ENCODE measurements at places on chromosomes 12 and 14.

- no peak for DNase-seq
Observed at GRCh38 chr14:100738704-100739131, 12.0 kb downstream of the DLK1 start.

- DNase-seq = no peak
Observed at GRCh38 chr12:91810531-91811451, 334.9 kb downstream of the BTG1 start.

DNA sequence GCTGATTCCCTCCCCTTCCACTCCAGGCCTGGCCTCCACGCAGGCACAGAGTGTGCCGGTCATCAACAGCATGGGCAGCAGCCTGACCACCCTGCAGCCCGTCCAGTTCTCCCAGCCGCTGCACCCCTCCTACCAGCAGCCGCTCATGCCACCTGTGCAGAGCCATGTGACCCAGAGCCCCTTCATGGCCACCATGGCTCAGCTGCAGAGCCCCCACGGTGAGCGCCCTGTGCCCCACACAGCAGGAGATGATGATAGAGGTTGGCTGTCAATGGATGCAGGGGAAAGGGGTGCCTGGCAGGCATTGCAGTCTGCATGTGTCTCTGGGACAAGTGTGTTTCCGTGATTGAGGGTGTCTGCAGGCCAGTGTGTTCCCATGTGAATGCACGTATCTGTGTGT, 18.8 kb downstream of the C12orf43 start:
- DNase-seq = no peak

- DNase-seq = no peak
Observed at GRCh38 chr14:71885301-71885700, 46.9 kb upstream of the RGS6 start.

DNA sequence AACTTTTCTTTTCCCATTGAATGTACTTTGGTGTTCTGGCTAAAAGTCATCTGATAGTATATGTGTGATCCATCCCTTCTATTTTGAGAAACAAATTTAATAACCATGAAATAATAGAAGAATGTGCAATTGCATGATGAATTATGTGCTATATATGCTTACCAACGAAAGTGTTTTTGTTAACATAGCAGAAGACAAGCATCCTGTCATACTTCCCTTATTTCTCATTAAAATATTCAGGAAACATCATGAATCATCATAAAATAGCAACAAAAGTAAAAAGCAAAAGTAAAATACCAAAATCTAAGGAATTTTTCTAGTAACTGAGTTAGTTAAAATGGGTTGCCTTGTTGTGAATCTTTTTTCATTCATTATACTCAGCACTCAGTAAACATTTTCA, 409.0 kb upstream of the PDE3A start:
- DNase-seq = no peak

DNA sequence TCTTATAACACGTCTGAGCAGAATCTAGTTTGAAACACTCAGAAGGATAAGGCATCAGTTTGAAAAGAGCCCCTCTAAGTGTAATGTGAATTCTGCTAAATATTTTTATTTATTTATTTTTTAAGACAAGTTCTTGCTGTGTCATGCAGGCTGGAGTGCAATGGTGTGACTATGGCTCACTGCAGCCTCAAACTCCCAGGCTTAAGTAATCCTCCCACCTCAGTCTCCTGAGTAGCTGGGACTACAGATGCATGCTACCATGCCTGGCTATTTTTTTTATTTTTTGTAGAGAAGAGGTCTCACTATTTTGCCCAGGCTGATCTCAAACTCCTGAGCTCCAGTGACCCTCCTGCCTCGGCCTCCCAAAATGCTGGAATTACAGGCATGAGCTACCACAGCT, 225.9 kb upstream of the SEL1L start:
- DNase-seq = no peak

GRCh38 chr12:108410689-108411088, 71.6 kb upstream of the CMKLR1 start:
- DNase-seq = no peak

- DNase-seq = no peak
Observed at GRCh38 chr12:123442774-123443173, 6.3 kb upstream of the RILPL2 start.

DNA sequence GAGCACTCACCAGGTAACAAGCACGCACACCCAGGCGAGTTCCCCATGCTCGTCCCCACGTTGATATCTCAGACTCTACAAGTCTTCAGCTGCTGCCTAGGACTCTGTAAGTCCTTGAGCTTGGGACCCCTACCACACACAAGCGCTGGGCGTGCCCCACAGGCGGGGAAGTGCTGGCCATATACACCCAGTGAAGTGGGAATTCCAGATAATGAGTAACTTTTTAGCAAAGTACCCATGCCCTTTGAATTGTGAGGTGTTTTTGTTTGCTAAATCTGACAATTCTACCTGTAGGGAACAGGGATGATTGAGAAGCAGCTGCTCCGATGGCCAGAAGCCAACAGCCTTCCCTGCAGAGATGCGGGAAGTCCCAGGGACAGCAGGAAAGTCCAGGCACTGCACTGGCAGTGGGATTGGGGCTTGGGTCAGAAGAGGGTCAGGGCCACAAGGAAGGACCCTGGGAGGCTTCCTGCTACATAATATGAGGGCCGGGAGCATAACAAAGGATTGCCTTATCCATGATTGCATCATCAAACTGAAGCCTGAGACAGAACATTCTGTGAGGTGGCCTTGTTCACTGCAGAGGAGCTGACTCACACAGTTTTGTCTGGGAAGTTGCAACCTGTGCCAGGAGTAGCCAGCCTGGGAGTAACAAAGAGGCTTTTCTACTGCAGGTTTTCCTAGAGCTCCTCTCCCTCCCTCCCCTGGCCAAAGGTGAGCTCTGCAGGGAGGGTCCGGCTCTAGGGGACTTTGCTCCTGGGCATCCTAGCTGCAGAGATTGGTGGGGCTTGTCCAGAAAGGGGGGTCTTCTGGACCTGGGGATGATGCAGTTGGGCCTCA, 13.2 kb upstream of the SERPINA3 start:
- DNase-seq = no peak

GRCh38 chr14:96275177-96276112, 19.4 kb downstream of the BDKRB1 start:
- DNase-seq = peak; percentile 71

GRCh38 chr14:63854330-63854729, 1.5 kb downstream of the SYNE2 start:
- no peak for DNase-seq

DNA sequence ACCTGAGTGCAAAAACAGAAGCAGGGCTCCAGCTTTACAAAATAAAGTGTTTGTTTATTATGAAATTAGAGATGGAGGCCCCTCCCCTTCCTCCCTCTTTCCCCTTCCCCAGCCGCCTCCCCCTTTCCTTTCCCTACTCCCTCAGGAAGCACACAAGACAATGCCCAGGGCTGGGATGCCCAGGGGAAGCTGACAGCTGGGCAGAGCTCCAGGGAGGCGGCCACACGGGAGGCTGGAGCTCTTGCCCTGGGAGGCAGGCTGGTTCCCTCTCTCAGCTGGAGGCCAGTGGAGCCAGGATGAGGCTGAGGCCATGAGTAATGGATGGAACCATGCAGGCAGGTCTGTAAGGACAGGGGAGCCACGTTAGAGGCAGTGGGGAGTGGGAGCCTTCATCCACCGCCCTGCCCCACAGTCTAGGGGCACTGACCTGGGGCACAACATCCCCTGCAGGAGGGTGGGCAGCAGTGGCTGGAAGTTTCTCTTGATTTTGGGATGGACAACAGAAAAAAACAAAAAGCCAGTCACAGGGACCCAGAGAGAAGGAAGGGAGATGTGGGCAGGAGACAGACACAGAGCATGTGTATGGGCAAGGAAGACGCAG, 5.1 kb downstream of the PSMB11 start:
- DNase-seq = no peak

GRCh38 chr12:132259872-132260695, 69.3 kb downstream of the GALNT9 start:
- DNase-seq = no peak

All from stimulated activated CD4-positive, alpha-beta T cell treated with anti-CD3 and anti-CD28 coated beads, Interleukin-12 subunit alpha, Interleukin-12 subunit beta, amount 100 ng/mL, for 24 hours (primary cell).